ENCODE measurements at places on chromosomes 5 and 9.

DNA sequence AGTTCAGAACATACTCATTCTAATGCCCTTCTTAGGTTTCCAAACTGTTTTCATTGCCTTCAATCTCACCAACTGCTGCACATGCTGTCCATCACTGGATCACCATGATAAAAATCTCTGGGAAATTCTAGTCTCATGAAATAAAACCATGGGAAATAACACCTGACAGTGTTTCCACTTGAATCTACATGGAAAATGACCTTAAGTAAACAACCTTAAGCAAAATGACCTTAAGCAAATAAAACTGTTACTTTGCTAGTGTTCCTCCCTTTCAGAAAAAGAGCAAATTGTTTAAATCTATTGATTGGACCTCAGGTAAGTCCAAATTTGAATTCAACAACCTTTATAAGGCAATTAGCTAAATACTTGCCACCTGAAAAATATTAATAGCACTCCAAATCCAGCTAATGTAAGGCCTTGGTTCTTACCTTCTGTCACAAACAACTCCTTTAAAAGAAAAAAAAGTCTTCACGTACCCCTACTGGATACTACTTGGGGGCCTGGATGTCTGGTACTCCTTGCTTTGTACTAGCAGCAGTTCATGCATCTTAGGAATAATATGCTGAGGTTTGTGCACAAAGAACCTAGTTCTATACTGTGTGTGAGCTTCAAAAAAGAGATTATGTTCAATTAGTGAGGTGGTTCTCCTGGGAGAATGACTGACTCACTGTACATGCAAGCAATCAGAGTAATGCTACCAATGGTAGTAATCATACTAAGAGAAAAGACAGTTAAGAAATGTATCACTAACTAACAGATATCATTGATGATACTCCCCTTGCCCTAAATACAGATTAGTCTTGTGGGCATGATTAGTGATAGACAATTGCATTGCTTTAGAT, 630.4 kb downstream of the PSAT1 start:
- DNase-seq: no peak

GRCh38 chr5:179798144-179798770, 4.5 kb downstream of the LTC4S start:
- no peak for DNase-seq

DNA sequence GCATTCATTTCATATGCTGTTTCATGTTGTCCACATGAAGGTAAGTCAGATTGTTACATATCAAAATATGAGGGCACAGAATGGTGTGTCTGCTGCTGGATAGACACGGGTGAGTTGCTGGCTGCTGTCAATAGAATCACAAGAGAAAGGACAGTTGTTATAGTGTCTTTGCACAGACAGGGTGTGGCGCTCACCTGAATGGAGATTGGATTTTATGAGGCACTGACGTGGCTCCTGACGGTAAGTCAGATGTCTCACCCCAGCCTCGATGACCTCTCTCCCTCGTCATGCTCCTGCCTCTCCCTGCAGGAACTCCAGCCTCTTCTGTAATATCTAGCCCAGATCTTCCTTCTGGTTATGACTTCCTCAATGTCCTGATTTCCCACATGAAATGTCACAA, 75.4 kb upstream of the SELENOP start:
- no peak for DNase-seq

DNA sequence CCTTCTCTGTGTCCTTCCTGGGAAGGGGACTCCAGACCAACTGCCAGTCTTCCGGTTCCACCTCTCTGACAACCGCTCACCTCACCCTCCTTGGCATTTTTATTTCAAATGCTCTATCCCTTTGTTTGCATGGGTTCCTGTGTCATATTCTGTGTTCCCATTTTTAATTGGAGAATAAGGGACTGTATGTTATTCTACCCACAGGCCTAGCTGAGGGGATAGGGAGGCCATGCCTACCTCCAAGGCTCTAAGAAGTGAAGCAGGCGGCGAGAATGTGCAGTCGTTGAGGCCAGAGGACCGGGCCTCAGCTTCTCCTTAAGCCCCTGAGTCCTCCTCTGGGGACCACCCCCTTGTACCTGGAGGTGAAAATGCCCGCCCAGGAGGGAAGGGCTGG, 936 bp upstream of the WDR5 start:
- peak; percentile 49 for DNase-seq

GRCh38 chr5:1052076-1052475, 43.5 kb downstream of the NKD2 start:
- no peak for DNase-seq

DNA sequence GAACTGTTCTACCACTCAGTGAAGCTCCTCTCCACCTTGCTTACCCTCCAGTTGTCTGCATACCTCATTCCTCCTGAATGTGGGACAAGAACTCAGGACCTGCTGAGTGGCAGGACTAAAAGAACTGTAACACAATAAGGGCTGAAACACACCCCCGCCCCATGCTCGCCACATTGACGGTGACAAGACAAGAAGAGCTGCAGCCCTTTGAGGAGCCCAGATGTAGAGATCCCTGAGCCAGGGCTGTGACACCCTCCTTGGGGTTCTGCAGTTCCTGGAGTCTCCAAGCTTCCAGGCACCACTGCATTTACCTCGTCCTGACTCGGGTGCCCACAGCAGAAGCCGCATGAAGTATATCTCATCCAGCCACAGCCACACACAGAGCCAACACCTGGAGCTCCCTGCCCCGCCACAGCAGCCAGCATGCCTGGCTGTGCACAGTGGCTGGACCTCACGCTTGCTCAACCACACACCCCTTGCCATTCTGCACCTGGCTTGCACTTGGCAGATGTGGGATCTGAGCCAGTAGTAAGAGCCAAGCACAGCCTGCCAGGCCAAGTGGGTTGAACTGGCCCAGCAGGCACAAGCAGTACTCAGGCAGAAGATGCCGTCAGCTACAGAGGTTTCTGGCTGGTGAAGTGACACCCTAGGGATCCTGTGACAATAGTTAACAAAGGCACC, 166.1 kb downstream of the RNF180 start:
- DNase-seq: no peak

DNA sequence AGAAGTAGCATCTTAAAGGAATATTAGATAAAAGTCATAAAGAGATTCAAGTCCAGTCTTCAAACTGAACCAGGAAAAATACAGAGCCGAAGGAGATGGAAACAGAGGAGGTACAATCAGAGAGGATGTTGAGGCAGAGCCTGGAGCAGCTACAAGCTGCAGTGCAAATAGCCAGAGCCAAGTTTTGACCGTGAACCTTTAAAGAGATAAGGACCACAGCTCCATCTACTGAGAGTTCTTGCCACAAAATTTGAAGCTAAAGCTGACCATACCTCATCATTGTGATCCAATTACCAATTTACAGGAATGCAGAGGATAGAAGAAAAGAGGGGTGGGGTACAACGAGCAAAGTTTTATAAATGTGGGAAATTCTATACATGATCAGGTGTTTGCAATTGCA, 10.4 kb upstream of the DEPDC1B start:
- no peak for DNase-seq

DNA sequence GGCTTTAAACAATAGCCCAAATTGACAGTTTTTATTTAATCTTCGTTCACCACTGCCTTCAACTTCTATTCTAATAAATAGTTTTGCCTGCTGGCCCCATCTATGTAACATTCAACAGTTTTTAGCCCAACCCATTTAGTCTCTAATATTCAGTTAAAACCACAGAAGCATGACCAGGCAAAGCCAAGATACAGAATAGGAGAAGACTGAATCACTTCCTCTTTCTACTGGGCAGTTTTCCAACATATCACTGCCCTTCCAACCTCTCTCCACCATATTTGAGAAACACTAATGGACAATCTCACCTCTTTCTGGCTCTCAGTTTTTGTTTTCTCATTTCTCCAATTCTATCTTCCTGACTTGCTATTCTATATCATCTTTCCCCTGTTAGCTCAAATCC, 352.9 kb downstream of the DNAH5 start:
- DNase-seq: no peak

GRCh38 chr9:106726070-106726815, 136.7 kb upstream of the ZNF462 start:
- no peak for DNase-seq

GRCh38 chr5:65105301-65105700, 336.6 kb downstream of the CWC27 start:
- no peak for DNase-seq

DNA sequence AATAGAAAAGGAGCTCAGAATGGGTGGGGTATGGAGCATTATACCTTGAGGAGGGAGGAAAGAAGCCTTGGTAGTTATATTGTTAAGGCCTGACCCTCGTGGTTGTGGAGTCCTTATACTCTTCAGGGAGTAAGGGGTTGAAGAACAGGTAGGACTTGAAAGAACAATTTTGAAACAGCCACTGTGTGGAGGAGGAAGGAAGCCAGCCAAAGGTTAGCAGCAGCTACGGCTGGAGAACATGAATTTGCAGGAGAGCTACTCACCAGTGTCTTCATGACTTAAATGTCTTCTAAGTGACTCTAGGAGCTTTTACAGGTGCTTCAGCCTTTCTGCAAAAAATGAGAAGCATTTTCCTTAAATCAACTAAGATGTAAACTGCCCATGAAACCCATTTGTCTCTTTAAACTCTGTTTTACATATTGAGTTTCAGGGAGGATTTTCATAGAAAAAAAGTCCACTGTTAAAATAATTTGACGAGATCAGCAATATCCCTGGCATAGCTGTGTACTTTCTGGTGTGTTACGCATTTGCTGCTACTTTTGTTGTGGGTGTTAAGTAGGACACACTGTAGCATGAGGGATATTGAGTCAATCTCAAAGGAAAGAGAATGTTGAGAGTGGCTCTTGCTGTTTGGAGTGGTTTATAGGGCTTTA, 110.6 kb upstream of the ELL2 start:
- no peak for DNase-seq

GRCh38 chr5:158720281-158720680, 379.4 kb downstream of the EBF1 start:
- no peak for DNase-seq

- DNase-seq: no peak
Observed at GRCh38 chr9:108109927-108110690, 620.5 kb upstream of the KLF4 start.

- DNase-seq: no peak
Observed at GRCh38 chr5:72300590-72301339, 19.3 kb downstream of the MRPS27 start.

DNA sequence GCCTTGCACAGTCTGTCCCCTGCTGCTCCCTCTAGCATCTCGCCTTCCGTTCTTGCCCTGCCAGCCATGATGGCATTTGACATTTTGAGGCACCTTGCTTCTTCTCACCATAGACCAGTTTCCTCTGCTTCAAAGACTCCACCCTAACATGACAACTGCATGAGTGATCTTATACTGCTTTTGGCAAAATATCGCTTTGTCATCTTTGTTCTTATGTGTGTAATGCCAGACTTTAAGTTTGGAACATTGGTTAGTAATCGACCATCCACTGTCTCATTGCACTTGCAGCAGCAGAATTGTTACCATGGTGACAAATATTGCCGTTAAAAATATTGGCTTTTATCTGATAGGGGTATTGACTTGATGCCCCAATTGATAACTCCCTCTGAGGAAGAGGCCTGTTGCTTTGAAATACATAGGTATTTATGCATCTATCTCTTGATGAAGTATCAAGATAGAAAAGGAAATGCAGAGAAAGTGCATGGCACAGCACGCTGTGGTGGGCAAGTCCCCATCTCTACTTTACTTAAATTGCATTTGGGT, 6.8 kb downstream of the GARIN3 start:
- DNase-seq: no peak

DNA sequence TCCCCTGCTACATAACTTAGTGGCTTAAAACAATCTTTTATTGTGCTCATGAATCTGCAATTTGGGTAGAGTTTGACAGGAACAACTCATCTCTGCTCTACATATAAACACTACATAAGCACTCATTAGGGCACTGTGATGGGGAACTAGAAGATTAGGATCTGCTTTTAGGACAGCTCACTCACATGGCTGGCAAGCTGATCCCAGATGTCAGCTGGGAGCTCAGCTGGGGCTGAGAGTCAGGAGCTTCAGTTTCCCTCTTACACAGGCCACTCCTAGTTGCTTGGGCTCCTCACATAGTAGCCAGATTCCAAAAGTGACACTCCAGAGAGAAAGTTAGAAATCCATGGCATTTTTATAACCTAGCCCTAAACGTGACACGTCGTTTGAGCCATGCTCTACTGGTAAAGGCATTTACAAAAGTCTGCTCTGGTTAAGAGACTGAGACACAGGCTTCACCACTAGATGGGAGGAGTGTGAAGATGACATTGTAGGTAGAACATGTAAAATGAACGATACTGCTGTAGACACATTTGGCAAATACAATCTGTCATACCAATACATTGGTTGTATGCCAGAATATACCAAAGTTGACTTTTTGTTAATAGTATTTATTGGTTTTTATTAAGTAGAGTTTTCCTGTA, 23.6 kb downstream of the SCAI start:
- no peak for DNase-seq

- DNase-seq: peak; percentile 13
Observed at GRCh38 chr9:89920131-89920530, 315.3 kb downstream of the GADD45G start.

DNA sequence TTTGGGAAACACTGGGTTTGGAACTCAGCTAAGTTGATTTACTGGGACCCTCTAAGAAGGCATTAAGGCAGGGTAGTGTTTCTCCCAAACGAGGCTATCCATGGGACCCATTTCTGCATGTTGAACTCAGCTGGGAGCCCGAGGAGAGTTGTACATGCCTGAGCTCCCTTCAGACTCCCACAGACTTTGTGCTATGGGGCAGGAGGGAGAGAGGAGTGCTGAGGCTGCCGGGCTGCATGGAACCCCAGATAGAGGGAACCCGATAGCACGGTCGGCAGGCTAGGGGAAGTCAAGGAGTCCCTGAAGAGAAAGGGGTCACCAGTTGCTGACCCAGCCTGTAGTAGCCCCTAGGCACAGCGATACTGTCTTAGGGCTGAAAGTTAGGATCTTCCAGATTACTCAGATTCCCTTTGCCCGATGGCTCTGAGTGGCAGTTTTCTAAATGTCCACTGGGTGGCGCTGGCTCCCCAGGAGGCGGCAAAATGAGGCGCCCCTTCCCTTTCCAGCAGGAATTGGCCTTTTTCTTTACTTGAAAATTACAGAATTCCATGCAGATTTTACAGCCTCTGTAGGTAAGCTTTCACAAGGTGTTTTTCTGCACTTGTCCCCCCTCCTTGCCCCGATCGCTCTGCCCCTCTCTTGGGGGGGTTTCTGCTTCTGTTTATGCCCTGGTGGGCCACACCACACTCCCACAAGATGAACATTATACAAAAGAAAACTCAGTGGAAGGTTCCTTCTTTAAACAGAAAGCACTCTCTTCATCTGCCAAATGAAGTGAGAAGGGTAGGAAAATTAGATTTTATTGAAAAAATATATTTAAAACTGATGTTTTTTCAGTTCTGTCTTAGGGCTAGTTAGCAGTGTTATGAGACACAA, 17.8 kb downstream of the NANS start:
- peak; percentile 75 for DNase-seq

DNA sequence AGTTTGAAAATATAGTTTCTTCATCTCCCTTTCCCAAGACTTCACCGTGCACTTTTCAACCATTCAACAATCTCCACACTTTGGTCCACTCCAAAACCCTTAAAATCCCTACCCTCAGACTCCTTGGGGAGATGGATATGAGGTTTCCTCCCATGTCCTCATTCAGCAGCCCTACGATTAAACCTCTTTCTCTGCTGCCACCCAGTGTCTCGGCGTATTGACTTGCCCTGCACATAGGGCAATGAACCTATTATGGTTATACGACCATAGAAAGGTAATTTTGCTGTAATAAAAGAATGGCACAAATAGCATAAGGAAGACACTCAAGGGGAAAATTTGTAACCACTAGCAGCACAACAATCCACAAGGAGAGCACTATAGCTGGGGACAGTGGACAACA, 803.5 kb downstream of the TLE1 start:
- peak; percentile 35 for DNase-seq

GRCh38 chr9:131927091-131927490, 152.6 kb downstream of the MED27 start:
- DNase-seq: no peak

Data from H9 (cell line).